ENCODE measurements at places on chromosomes 5 and 9.

DNA sequence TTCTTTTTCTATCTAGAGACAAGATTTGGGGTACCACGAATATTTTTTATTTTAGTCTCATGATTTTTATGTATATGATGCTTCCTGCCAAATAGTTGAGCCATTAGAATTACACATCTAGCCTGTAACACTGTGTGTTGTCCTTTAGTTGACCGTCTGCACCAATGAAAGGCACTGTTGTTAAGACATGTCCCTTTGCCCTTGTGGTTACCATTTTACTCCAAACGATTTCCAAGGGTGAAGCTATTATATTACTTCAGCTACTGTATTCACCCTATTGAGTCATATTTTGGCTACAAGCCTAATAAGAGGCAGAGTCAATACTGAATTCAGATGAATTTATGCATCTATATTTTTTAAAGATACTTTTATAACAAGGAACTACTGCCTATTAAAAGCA, 207.6 kb downstream of the CETN3 start:
- DNase-seq = no peak

- DNase-seq = no peak
These were observed 2.1 kb downstream of the NR3C1 start for GRCh38 chr5:143401227-143402016.

DNA sequence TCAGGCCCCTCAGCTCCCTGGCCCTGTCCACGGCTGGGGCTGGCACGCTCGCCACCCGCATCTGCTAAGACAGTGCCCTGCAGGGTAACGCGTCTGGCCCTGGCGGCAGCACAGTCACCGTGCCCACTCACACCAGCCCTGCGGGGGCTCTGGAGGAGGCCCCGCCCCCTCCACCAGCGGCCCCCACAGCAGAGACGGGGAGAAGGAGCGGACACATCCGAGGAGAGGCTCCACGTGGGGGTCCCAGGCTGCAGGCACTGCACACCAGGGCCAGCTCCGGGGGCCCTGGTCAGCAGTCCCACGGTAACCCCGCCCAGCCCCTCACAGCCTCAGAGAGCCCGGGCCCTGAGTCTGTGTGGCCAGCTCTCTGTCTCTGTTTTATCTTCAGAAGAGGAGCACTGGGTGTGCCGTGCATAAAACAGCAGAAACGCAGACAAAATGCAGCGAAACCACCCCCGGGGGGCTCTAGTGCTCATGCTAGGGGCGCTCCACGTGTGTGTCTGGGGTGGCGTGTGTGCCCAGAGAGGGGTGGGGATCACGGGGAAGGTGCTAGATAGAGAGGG, 47.5 kb upstream of the NRARP start:
- DNase-seq = no peak

DNA sequence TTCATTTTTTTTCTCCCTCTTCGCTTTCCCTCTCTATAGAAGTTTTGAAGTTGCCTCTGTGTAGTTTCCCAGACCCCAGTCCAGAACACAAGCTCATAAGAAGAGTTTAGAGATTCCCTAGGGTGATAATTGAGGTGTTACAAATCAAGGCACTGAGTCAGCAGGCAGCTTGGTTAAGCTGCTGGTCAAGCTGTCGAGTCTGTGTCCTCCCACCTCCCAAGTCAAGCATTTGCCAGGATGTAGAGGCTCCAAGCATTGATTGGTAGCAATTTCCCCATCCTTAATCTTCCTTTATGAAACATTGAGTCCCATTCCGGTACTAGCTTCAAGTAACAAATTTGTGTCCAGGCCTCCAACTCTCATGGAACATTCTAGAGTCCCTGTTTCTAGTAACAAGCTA, 47.5 kb upstream of the SLC1A1 start:
- no peak for DNase-seq

DNA sequence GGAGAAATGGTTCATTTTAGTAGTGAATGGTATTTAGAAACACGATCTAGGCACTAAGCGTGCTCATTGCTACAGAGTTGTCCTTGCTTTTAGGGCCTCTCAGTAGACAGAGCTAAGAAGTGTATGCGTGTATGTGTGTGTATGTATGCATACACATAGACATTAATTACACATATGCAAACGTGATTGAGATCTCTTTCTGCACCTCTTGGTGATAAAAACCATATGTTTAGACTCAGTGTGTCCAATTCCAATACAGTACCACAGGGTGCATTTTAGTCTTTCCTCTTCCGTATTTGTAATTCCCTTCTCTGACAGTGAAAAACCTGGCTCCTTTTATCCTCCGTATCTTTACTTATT, 13.1 kb downstream of the TRIO start:
- no peak for DNase-seq

- no peak for DNase-seq
These were observed 157.5 kb downstream of the CHSY3 start for GRCh38 chr5:130061746-130062145.

DNA sequence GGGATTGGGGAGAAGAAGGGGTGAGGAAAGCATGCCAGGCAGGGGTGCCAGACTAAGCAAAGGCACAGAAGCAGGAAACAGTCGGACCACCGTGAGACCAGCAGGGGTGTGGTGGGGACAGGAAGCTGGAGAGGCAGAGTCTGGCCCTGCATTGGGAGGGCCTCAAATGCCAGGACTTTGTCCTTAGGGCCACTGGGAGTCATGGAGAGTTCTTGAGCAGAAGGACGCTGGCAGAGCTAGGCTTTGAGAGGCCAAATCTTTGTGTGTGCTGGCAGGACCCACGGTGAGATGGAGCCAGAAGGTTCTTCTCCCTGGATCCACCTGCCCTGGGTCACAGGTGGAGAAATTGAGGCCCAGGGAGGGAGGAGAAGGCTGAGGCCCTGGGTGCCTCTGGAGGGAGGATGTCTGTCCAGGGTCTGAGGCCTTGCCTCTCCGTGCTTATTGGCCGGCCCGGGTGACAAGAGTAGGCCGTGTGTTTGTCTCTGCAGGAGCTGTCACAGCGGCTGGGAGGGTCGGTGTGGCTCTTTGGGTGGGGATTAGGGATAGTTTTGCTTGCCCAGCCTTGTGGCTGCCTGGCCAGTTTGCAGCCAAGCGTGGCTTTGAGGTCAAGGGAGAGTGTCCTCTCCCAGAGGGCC, 1.8 kb upstream of the ENG start:
- DNase-seq = no peak

DNA sequence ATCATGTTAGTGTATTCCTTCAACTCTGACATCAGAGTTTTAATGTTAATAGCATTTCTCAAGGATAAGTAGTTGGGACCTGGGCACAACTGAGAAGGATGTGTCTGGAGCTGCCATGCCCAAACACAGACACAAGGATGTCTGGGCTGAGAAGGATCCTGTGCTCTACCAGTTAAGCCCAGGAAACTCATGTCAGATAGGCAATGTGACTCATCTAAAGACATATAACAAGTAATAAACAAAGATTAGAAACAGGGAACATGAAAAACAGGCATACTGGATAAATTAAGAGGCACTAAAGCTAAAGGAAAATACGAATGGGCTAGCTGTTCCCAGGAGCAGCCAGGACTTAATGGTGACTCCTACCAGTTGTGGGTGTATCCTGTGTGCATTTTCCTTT, 9.1 kb upstream of the EGFLAM start:
- no peak for DNase-seq

Measured in activated naive CD8-positive, alpha-beta T cell treated with anti-CD3 and anti-CD28 coated beads for 36 hours (primary cell).